ENCODE measurements at places on chromosomes 7 and 10.

DNA sequence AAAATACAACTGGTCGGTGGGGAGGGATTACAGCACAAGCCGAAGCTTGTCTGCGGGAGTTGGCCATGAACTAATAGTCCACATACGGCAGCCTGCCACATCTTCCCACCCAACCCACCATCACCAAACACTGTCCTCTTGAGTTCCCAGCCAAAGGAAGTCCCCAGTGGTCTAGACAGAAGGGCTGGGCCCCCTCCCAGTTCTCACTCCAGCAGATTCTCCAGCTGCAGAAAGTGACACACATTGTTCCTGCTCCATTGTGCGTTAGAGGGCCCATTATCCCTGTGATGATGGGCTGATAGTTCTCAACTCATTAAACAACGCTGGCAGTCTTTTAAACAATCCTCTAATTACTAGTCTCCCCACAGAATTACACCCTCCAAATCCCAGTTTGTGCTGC, 148.0 kb downstream of the FGFR2 start:
- DNase-seq, result no peak

GRCh38 chr7:24843821-24844434, 86.7 kb upstream of the GSDME start:
- no peak for DNase-seq

- DNase-seq, result no peak
These were observed 162.1 kb downstream of the RAB11FIP2 start for GRCh38 chr10:117884592-117884991.

DNA sequence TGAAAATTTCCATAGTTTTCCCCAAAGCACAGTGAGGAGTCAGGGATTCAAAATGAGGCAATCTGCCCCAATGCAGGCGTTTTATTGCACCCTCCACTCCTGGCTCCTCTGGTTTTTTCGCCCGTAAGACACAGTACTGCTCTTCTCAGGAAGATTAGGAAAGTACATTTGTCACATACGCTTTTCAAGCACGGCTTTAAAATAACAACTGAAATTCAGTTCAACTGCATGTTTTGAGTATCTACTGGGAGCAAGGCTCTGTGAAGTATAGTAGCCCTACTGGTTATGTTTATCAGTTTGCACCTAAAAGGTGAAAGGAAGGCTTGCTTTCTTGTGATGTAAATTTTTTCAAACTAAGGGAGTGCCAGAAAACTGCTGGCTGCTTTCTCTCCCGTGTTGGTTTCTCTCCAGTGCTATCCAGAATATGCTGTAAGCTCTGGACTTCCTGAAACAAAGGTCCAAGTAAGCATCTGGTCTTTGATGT, 1.9 kb upstream of the SGMS1 start:
- DNase-seq, result no peak

- no peak for DNase-seq
These were observed 21.5 kb downstream of the CLDN12 start for GRCh38 chr7:90424720-90425119.

DNA sequence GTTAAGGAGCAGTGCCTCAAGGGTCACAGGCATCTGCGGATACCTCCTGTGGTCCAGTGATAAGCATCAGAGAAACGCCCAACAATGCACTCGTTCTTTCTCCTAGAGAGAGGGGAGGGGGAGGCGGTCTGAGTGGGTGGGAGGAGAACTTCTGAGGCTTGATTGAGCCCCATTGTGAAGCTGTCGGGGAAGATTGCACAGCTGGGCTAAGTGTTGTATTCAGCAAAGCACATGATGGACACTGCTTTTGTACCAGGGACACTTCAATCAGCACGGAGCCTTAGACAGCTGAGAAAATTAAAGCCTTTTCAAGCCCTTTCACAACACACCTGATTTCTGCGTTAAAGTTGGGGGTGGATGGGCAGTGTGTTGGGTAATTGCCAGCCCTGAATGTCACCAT, 230.3 kb upstream of the GHITM start:
- no peak for DNase-seq

DNA sequence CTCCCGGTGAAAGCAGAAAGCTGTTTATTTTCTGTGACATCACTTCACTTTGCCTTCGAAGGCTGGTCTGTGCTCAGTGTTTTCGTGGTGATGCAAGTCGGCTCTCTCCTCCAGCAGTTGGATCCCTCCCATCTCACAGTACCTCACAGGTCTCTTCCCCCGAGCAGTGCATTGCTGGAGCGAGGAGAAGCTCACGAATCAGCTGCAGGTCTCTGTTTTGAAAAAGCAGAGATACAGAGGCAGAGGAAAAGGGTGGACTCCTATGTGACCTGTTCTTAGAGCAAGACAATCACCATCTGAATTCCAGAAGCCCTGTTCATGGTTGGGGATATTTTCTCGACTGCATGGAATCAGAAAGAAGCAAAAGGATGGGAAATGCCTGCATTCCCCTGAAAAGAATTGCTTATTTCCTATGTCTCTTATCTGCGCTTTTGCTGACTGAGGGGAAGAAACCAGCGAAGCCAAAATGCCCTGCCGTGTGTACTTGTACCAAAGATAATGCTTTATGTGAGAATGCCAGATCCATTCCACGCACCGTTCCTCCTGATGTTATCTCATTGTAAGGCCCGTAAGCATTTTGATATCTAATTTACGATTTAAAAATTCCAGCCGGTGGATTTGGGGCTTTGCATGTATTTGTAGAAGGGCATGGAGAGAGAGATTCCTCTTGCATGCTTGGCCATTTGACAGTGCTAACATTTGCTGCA, at the start of gene LGI1:
TSS of gene LGI1 (plus strand) at position 136 of the 707 bp plus-strand sequence. CDS start at position 345, 209 bp downstream.
- DNase-seq, result no peak

GRCh38 chr7:151847681-151848081, 29.2 kb downstream of the PRKAG2 start:
- DNase-seq, result no peak

DNA sequence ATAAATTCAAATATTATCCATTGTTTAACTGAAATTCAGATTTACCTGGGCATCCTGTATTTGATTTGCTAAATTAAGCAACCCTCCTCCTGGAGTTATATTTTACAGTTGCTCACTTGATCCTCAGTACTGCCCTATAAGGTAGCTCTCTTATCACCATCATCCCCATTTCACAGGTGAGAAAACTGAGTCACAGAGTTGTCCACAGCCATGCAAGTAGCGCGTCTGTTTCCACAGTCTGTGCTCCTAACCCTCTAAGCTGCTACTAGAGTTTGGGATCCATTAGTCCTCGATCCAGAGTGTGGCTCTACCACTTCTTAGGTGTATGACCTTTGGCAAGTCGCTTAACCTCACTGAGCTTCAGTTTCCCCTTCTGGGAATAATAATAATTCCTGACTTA, 34.9 kb upstream of the KDM7A start:
- DNase-seq, result no peak

DNA sequence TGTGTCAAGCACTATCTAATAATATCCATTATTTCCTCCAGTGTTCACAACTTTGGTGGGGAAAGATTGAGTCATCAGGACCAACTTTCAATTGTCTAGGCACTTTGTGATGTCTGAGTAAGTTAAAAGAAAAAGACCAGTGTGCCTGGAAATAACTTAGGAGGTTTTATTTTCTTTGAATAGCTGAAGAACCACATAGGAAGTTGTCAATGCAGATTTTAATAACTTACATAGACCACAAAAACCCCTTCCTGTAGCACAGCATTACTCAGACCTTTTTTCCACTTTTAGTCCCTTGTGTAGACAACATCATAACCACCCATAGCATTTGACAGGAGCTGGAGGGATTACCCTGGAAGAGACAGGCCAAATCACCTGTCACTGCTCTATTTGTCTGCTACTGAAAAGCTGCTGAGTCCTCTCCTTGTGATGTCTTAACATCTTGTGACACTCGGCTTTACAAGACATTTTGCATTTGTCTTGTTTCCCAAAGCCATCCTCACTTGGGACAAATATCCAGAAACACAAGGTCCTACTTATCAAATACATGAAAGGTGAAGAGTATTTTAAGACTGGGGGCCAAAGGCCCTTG, 241.5 kb upstream of the PTER start:
- DNase-seq, result no peak

- DNase-seq, result no peak
These were observed 11.5 kb downstream of the TACR2 start for GRCh38 chr10:69405221-69405620.

- DNase-seq, result no peak
These were observed 86.5 kb downstream of the PROSER2 start for GRCh38 chr10:11909618-11910017.

DNA sequence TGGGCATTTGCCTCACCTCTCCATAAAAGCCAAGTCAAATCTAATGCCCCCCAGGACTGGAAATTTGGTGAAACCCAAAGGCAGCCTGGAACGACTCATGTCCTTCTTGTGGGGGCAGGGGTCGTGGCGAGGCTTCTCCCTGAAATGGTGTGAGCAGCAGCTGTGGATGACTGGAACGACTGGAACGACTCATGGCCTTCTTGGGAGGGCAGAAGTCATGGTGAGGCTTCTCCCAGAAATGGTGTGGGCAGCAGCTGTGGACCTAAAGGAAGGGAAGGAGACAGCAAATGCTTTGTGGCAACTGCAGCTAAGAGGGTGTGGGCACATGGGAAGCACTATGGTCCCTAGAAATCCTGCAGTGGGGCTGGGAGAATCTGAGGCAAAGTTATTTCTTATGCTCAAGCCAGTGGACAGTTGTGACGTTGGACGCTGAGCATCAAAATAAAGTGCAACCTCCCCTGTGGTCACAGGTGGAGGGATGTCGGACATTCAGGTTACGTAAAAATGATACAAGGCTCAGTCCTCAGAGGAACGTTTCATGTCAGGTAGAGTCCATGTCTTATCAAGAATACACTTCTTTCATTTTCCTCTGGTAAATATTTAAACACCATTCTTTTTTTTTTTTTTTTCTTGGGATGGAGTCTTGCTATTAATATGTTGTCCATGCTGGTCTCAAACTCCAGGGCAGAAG, 107.0 kb upstream of the KIF5B start:
- DNase-seq, result no peak

GRCh38 chr10:31318382-31318853, 598 bp upstream of the ZEB1 start:
- peak; percentile 24 for DNase-seq

- no peak for DNase-seq
These were observed 57.1 kb downstream of the AOC1 start for GRCh38 chr7:150909200-150909995.

- DNase-seq, result no peak
These were observed 33.2 kb downstream of the GNAT3 start for GRCh38 chr7:80478683-80479082.

- no peak for DNase-seq
These were observed 18.9 kb downstream of the APBB1IP start for GRCh38 chr10:26457088-26457487.

DNA sequence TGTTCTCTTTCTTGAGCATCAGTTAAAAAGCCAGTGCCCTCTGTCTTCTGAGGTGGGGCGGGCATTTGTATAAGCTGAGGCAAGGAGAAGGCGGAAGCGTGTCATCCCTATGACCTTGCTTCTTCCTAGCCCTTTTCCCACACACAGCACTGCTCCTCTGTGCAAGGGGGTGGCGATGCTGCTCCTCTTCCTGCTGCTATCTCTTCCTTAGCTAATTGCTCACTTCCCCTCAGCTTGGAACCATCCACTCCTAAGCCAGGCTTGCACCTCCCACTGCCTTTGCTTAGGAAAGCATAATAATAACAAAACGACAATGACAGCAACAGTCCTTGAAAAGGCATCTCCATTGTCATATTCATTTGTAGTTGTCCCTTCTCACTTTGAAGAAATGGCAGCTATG, 366.9 kb downstream of the PHTF2 start:
- DNase-seq, result no peak

DNA sequence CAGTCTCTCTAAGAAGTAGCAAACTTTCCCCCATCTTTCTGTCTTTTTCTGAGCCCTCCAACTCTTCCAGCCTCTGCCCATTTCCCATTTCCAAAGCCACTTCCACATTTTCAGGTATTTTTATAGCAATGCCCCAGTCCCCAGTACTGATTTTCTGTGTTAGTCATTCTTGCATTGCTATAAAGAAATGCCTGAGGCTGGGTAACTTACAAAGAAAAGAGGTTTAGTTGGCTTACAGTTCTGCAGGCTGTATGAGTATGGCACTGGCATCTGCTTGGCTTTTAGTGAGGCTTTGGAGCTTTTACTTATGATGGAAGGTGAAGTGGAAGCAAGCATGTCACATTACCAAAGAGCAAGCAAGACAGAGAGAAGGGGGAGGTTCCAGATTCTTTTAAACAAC, 17.2 kb downstream of the PLCE1 start:
- DNase-seq, result no peak

DNA sequence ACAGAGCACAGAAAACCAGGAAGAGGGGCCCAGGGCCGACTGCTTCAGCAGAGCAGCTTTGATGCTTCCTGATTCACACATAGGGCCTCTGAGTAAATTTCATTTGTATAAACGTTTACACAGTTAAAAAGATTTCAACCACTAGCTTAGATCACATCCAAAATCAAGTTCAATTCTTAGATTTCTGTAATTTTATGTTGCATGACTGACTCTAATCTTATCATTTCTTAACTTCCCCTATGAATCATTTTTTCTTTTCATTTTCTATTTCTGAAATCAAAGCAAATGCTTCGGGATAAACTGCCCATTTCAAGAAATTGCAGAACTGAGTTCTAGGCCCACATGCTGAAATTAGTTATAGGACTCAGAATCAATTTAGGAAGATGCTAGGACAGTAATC, 224.7 kb downstream of the INHBA start:
- DNase-seq, result no peak

All from omental fat pad (tissue), 4 donors.